Stimulated activated CD8-positive, alpha-beta memory T cell treated with anti-CD3 and anti-CD28 coated beads, Interleukin-7, amount 100 ng/mL, for 48 hours (primary cell): ENCODE measurements at places on chromosomes 5 and 9.

DNA sequence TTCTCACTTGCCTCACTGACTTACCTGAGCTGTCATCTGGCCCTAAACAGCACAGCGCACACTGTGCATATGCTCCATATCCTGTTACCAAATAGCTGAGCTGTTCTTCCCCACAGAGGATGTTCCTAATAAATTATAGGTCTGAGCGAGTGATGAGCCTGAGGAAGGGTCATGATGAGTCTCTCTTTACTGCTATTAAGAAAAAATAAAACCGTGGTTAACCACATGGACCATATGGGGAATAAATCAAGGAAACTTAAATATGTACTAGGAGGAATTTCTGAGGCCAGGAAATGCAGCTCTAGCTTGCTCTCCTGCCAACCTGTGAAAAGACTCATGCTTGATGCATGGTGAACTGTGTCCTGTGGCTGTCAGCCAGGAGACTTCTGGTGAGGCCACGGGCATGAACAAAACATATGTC is 424.8 kb upstream of the DMAC1 start:
- DNase-seq: no peak

DNA sequence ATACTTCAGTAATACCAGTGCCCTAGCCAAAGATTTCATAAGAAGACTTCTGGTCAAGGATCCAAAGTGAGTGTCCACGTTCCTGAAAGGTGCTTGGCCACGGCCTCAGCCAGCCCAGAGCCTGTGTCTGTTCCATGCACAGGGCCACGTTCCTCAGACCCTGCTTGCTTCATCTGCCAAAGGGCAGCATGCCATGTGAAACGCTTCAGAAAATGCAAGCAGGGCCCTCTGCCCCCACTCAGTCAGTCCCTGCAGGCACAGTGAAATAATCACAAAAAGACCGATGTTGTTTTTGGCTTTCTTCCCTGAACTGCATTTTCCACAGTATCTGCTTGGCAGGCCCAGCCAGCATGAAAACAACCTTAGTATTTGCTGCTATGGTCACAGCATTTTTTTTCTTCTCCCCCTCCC is 85.5 kb upstream of the CTSL start:
- no peak for DNase-seq

GRCh38 chr5:136080483-136081216 is 51.9 kb downstream of the TGFBI start:
- DNase-seq: peak; percentile 39

DNA sequence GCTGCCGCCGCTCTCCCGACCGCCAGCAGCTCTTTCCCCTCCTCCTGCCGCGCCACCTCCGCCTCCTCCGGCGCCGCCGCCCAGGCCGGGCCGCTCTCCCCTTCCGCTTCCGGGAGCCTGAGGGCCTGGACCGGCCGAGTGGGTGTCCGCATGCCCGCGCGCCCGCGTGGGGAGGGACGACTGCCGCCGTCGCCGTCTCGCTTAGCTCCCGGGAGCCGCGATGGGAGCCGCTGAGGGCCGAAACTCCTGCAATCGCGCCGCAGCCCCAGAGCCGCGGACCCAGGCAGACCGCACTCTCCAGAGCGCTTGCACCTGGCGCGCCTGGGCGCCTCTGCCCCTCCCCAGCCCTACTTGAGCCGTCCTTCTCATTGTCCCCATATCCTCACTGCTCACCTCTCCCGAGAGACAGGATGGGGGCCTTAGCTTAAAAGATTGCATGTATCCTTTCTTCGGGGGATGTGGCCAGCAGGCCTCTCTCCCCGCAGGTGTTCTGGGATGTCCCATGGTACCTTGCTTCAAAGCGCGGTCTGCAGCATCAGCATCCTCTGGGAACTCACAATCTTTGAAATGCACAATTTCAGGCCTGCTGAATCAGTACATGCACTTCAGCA is at the start of gene ZDHHC21:
Gene ZDHHC21, minus strand, starts transcription at position 182 of the 611 bp plus-strand sequence. CDS start 19,092 bp downstream, outside the sequence.
- peak; percentile 41 for DNase-seq

- DNase-seq: no peak
Observed at GRCh38 chr9:129840034-129840433, 4.8 kb downstream of the USP20 start.

- no peak for DNase-seq
Observed at GRCh38 chr5:178110-178509, 13.2 kb upstream of the LRRC14B start.

- no peak for DNase-seq
Observed at GRCh38 chr5:16427587-16427986, 38.0 kb downstream of the ZNF622 start.

DNA sequence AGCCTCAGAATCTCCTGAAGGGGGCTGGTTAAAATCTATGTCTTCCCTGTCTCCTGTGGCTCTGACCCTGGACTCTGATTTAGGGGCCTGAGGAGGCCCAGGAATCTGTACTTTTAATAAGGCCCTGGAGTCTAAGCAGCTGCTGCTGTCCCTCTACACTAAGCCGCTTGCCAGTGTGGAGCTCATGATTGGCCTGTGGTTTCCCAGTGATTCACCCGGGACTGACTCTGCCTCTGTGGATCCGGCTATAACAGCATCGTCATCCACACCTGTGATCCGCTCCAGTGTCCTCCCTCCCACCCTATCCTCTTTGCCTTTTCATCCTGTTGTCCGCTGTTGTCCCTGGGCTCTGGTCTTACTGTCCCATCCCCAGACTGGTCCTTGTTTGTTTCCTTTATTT is 3.7 kb downstream of the SLC31A2 start:
- DNase-seq: no peak

DNA sequence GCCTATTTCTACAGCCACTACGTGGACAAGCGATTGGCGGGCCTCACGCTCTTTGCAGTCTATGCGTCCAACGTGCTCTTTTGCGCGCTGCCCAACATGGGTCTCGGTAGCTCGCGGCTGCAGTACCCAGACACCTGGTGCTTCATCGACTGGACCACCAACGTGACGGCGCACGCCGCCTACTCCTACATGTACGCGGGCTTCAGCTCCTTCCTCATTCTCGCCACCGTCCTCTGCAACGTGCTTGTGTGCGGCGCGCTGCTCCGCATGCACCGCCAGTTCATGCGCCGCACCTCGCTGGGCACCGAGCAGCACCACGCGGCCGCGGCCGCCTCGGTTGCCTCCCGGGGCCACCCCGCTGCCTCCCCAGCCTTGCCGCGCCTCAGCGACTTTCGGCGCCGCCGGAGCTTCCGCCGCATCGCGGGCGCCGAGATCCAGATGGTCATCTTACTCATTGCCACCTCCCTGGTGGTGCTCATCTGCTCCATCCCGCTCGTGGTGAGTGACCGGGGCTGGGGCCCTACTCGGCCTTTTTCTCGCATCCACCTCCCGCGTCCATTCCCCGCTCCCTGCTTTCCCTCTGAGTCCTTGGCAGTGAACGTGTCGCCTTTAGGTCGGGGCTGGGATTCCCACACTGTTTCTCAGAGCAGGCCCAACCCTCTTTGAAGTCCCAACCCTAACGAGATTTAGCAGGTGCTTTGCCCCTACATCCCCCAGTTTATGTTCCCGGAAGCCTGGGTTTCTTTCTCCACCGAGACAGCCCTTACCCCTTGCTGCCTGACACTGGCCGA is 1.8 kb downstream of the PTGER4 start:
- no peak for DNase-seq

DNA sequence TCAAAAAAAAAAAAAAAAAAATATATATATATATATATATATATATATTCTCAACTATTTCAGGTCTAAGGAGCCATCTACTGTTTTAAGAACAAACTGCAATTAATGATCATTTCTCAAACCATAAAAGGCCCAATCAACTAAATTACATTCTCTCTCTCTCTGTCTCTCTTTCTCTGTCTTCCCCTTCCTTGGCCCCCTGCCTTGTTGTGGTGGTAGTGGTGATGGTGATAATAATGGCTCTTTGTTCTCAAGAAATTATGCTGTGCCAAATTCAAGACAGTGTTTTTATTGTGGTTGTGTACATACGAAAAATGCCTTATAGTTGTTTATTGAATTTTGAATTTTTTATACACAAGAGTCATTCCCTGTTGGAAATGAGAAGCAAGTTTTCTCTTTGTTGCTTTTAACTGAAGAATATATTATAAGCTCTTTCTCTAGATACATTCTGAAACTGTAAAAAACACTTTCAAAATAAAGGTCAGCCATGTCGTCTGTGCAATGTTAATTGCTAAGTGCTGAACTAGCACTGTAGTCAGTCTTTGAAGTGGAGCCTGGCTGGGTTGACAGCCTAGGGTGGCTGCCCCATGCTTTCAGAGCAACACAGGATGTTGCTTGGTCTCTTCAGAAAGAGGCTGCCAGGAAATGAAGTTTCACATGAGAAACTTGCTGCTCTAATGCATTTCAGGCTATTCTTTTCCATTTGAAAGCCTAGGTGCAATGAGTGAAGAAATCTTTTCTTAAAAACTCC is 96.0 kb downstream of the HINT1 start:
- DNase-seq: no peak

- DNase-seq: no peak
Observed at GRCh38 chr9:119365291-119366027, 3.8 kb downstream of the BRINP1 start.

GRCh38 chr5:1464096-1464446 is 18.8 kb upstream of the SLC6A3 start:
- DNase-seq: no peak

DNA sequence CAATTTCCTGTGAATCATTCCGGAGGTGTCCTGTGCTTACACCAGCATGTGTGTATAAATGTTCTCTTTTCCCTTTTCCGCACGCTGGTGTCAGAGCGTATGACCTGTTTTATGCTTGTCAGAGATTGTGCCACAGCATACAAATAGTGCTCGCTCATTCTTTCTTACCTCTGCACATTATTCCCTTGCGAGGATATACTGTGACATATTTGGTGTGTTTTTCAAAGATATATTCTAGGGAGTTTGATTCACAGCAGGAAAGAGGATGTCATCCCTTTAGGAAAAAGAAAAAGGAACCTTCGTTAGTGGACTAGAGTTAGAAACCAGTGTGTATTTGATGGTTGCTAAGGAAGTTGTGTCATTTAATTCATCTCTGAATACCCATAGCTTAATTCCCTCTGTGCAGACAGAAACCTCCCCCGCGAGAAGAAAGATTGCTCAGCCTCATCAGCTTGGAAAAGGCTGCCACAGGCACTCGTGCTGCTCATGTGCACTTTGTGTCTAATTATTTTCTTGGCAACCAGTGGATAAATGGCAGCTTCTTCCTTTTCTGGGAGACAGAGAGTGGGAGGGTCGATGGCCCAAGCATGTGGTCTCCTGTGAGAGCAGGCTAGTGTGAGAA is 14.7 kb upstream of the CCIN start:
- no peak for DNase-seq

DNA sequence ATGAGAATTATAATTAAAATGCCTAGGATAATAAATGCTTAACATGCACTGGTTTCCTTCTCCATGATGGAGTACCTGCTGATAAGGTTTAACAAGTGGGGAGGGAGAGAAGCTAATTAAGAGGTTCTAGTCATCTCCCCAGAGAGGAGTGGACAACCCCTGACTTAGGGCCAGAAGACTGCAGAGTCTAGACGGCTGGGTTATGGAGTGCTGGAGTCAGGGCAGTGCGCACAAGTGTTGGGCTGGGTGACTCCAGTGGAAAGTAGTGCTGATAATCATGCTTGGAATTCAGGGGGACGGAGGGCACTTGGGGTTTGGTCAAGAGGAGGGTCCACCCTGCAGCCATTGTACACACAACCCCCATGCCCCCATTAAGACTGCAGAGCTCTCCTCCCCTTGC is 32.8 kb upstream of the TGFBI start:
- no peak for DNase-seq

GRCh38 chr5:142304013-142304701 is 20.7 kb downstream of the SPRY4 start:
- no peak for DNase-seq
